ENCODE measurements at places on chromosomes 2 and 18.

DNA sequence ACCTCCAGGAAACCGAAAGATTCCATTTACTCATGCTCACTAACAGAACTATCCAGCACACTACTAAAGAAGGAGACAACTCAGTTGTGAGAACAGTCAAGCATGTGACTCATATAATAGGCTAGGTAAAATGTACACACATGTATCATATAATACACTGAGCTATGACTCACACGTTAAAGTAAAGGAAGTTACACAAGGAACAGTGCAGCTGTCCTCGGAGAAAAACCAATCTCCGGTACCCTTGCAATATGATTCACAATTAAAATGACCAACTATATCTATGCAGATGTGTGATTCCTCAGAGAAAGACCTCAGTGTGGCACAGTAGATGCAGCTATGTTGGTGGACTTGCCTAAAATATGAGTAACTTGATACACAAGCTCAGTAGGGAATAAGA is 76.5 kb downstream of the STRN start:
- DNase-seq, result no peak

- DNase-seq, result no peak
These were observed 806 bp downstream of the RFX8 start for GRCh38 chr2:101473911-101474701.

- DNase-seq, result no peak
These were observed 110.9 kb upstream of the PNPT1 start for GRCh38 chr2:55804535-55804934.

DNA sequence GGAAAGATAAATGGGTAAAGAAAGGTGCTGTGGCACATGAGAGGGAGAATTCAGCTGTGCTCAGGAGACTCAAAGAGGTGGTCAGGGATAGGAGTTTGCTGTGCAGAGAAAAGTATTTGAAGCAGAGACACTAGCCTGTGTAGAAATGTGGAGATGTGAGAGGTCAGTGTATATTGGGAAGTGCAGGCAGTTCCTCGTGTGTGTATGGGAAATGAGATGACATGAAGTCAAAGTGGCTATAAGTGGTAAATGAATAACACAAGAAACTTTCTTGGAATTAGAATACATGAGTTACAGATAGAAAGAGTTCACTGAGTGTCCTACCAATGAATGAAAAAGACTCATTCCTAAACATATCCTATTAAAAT is 11.6 kb downstream of the MAP3K20 start:
- no peak for DNase-seq

GRCh38 chr2:10216677-10217488 is 85.8 kb upstream of the HPCAL1 start:
- no peak for DNase-seq

DNA sequence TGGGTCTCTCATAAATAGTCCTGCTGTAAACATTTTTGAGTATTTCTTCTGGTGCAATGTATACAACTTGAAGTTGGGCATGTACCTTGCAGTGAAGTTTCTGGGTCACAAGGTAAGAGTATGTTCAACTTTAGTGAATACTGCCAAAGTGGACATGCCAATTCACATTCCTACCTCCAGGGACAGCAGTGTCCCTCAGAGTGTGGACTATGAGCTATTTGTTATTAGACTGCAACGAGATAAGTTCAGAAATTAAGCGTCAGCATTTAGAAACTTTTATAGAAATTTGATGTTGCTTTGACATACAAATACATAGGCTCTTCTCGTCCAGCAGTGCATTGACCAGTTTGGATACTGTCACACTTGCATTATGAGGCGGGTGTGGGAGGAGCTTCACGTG is 7.2 kb upstream of the ACKR3 start:
- no peak for DNase-seq

DNA sequence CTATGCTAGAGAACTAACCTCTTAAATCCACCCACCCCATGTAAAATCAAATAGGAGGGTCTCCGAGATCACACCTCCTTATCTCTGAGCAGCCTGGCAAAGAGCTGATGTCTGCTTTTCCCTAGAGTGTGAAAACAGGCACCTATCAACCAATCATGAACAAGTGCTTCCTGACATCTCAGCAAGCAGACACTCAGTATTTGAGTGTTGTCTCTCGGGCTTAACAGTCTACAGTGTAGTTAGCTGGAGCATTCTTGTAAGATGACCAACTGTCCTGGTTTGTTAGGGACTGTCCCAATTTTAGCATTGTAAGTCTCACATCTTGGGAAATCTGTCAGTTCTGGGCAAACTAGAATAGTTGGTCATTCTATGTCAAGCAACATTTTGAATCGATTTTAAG is 26.4 kb downstream of the MARCHF4 start:
- DNase-seq, result no peak

DNA sequence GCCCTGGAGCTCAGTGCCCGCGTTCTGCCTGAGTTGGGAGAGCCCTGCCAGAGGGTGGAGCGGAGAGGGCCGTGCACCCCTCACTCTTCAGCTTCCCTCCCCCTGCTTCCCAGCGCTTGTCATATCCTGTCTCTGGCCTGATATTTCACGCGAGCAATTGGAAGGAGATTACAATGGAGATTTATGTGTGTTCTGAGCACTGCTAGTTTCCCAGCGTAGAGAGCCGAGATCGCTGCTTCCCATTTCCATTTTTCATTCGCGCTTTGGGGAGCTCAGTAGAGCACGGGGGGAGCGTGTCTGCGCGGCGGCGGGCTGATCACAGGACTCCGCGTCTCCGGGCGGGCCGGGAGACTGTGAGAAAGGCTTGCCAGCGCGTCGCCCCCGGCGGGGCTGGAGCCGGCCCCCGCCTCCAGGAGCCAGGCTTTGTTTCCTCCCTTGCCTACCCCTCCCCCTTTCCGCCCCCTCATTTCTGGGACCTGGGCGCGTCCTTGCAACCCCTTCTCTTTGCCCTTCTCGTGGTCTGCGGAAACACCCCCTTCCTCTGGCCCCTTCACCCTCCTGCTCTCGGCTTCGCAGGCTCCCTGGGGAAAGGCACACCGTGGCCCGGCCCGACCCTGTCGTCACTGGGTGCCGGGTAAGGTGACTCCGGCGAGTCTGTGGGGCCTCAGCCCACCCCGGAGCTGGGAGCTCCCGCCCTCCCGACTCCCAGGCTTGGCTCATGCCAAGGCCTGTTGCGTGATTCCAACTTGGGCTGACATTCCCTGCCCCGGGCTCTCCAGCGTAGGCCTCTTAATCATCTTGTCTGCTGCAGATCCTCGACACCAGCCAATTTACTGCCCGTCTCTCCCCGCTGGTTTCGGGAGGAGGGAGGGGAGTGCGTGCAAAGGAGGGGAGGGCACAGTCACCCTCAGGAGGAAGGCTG is 5.8 kb downstream of the DLX2 start:
- no peak for DNase-seq

GRCh38 chr2:196160101-196160500 is 11.3 kb downstream of the STK17B start:
- no peak for DNase-seq

DNA sequence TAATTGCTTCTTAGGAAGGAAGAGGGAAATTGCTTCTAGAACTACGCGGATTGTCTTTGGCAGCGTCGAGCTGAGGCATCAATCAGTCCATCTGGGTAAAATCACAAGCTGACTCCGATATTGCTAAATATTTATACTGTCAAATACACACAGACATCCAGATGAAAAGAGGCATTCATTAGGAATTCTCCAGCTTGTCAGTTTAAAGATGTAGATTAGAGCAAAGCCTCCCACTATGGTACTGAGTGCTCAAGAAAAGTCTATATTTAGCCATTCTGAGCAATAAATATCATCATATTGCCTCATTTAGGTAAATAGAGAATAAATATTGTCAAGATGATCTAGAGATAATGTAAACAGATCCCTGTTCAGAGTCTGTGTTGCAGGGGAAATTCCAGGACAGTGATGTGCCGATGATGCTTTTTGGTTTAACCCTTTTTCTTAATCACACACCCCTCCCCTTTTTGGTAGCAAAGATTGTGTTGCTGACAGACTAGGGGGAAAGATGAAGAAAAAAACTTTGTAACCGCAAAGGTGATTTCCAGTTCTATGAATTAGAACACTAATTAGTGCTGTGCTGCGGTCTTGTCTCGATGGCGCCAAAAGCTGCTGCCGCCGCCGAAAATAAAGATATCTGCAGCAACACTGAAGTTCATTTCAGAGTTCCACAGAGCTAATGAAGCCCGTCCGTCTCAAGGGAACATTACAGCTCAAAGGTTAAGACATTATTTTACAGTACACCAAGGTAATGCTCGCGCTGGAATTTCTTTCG is 171.8 kb downstream of the PTGR3 start:
- no peak for DNase-seq

GRCh38 chr2:30694286-30695055 is 112.8 kb downstream of the CAPN13 start:
- DNase-seq, result no peak

DNA sequence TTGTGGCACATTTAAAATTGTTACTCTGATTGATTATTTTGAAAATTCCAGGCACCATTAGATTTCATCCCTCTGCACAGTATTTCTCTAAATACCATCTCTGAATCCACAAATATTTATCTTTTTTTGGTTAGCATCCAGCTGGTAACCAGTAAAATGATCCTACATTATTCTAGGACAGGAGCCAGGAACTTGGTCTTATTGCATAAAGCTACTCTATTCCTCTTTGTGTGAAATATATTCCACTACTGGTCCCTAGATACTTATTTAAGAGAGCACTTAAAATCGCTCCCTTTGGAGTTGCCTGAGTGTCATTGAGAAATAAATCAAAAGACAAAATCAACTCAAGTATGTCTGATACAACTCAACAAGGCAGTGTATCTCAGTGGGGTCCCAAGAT is 7.4 kb upstream of the MBOAT2 start:
- DNase-seq, result no peak

DNA sequence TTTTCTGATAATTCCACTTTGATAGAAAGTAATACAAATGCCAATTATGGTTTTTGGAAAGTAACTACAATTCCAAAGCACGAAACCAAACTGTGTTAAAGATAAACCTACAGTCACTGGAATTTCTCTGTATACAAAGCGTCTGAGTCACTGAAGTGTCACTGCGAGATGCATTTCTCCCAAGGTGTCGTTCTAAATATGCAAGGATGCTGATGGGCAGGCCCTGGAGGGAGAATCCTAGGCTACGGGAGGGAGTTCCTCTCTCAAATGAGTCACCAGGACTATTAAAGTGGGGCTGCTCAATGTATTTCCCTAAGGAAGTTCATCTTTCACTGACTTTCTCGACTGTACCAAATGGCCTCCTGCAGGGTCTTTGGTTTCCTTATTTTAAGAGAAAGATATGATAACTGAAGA is 163.8 kb upstream of the STK17B start:
- no peak for DNase-seq

DNA sequence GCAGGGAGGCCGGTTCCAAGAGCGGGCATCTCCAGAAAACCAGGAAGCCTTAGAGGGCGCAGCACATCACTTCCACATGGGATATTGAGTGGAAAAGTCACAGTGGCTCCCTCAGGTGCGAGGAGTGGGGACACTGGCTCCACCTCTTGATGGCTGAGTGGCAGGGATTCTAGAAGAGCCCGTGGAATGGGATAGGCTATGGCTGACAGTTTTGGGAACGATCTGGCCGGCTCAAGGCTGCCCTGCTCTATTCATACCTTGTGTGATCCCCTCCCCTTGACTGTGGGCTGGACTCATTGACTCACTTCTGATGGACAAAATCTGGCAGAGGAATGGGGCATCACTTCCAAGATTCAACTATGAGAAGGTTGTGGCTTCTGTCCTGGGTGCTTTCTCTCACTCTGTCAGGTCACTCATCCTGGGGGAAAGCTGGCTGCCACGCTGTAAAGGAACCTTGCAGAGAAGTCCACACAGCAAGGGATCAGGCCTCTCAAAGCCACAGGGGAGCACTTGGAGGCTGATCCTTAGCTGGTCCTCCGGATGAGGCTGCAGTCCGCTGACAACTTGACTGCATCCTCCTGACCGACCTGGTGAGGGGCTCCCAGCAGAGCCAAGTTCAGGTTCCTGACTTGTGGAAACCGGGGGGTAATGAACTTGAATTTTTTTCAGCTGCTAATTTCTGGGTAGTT is 46.7 kb upstream of the HS6ST1 start:
- no peak for DNase-seq

GRCh38 chr2:67341336-67341735 is 55.8 kb upstream of the ETAA1 start:
- DNase-seq, result no peak

DNA sequence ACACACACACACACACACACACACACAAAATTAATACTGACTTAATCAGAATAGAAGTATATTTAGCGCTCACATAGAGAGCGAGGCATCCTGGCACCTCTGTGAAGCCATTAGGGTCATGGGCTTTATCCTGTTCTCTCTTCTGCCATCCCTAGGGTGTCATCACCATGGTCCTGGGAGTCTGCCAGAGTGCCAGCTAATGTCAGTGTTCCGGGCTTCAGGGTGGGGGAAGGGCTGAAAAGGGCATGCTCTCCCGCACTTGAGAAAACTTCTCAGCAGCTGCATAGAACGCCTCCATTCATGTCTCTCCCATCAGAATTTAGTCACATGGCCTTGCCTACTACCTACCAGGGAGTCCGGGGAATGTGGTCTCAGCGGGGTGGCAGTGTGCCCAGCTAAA is 19.7 kb upstream of the DYNC2LI1 start:
- DNase-seq, result no peak

DNA sequence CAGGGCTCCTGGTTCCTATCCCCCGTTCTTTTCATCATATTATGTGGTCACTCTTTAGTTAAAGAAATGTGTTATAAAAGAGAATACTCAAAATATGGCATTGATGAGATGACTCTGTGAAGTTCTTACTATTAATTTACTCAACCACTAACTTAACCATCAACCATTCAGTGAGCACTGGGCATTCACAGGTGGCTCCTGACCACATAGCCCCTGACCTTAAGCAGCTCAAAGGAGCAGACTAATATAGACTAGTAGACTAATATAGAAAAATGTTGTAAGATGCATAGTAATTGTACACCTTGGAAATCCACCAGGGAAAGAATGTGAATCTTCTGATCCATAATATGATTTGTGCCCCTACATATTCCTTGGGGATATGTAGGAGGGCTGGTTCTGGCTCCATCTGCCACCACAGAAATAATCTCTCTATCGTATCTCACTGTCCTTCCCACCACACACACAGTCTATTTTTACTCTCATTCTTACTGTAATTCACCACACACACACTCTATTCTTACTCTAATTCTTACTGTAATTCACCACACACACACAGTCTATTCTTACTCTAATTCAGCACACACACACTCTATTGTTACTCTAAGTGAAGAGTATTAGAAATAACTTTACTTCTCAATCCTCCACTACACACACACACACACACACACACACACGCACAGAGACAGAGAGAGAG is 188.9 kb upstream of the ITGA4 start:
- DNase-seq, result no peak

GRCh38 chr18:3037423-3037915 is 24.5 kb upstream of the LPIN2 start:
- DNase-seq, result no peak

- DNase-seq, result no peak
These were observed 1.5 kb downstream of the ZC3H8 start for GRCh38 chr2:112253261-112253815.

DNA sequence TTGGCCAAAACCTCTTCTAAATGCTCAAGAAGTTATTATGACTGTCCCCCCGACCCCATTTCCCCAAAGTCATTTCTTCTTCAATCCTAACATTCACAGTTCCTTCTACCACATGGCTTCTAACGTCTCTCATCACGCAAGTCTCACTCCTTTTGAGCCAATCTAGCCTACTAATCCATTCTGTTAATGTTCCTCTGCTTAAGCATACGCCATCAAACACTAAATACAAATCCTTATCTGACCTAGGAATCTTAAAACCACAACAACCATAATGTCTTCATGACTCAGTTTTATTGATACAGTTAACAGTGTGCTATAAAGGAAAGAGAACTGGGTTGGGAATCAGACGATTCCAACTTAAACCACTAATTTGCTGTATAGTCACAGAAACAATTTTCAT is 23.9 kb downstream of the HNRNPLL start:
- DNase-seq, result no peak
